ENCODE measurements at places on chromosomes 3 and 15. TPM values are rescaled to one million over a fixed set of nuclear protein-coding genes. Genes with fewer than 3 reads are reported as not detected.

Gene LRIG1
- total RNA-seq: 76.8 TPM

DNA sequence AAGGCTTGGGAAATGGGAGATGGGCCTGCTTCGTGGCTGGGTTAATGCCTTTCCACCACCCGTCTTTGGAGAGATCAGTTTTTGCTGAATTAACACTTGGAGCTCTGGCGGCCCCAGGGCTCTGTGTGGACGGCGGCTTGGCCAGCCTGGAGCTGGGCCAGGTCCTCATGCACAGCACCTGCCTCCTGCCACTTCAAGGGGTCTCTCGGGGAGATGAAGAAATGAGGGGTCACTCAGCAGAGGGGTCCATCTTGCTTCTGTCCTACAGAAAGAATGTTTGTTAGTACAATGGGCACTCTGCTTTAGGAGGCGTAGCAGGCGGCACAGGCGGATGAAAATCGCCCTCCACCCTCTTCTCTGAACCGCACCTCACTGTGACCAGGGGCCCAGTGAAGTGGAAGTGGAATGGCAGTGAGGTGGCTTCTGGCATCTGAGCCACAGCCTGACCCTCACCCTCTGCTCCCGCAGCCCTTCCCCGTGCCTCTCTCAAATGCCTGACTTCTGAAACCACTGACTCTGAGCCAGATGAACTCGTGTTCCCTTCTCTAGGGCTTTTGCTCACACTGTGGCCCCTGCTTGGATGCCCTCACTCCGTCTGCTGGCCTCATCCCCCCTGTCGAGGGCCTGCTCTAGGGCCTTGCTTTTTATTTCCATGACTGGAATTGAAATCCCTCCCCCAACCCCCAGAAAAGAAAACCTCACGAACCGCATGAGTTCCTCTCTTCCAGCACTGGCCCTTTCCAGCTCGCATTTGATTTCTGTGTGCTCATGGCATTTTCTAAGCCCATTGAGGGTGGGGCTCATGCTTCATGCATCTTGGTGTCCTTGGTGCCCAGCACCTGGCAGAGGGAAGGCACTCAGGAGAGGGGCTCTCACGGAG is 42.2 kb downstream of the CHDH start:
- DNase-seq: no peak

- DNase-seq: no peak
Observed at GRCh38 chr15:42121021-42121420, 26.7 kb upstream of the PLA2G4D start.

- no peak for DNase-seq
Observed at GRCh38 chr3:196418601-196419000, 13.6 kb downstream of the UBXN7 start.

Measured in suprapubic skin (tissue), 4 donors.